ENCODE measurements at places on chromosomes 13 and 19.
A peak's percentile ranks its signal among the peaks of the same experiment; 100 is the strongest.

DNA sequence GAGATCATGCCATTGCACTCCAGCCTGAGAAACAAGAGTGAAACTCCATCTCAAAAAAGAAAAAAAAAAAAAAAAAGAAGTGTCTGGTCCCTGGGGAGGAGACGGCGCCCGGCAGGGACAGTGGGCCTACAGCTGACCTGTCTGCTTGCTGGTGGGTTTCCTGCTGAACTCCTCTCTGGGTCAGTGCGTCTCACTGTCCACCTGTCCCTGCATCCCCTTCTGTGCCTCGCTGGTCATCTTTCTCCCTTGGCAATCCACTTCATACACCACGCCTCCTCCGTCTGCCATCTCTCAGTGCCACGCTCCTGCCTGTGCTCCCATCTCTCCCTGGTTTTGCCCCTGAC, 63.4 kb downstream of the ACSBG2 start:
- DNase-seq, result no peak

- DNase-seq, result peak; percentile 92
These were observed at the start of gene FUT1 for GRCh38 chr19:48752496-48753365. Gene FUT1 (minus strand): TSS chr19:48752641. CDS start chr19:48751281, 1,360 bp downstream.

GRCh38 chr19:46036744-46037128, 4.1 kb downstream of the IGFL4 start:
- no peak for DNase-seq

GRCh38 chr13:110399801-110400200, 92.7 kb downstream of the COL4A2 start:
- DNase-seq, result no peak

- DNase-seq, result peak; percentile 88
These were observed 54.5 kb downstream of the RASA3 start for GRCh38 chr13:114077933-114078325.

DNA sequence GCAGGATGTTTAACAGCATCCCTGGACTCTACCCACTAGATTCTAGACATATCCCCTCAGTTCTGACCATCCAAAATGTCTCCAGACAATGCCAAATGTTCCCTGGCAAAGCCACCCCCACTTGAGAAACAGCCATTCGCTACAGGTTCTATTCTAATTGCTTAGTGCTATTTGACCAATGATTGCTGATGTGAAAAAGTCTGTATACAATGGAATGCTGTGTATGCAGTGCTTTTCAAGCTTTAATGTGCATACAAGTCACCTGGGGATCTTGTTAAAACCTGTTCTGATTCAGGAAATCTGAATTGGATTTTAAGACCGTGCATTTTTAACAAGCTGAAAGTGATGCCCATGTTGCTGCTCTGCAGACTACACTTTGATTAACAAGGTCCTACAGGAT, 331.8 kb upstream of the KLF12 start:
- DNase-seq, result no peak

GRCh38 chr19:39299404-39299803, 3.2 kb downstream of the IFNL1 start:
- DNase-seq, result no peak

DNA sequence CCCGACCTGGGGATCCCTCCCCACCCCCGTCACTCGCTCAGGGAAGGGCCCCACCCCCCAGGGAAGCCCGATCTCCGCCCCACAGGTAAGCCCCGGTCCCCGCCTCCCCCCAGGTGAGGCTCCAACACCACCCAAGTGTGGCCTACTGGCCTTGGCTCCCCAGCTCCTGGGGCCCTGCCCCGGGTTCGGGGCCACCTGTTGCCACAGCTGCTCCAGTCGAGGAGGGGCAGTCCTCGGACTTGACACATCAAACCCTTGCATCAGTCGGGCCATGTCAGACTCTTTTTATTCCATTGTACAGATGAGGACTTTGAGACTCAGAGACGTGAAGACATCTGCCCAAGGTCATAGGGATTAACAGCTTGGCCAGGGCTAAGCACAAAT, 512 bp downstream of the CC2D1A start:
- DNase-seq, result no peak

GRCh38 chr19:7328647-7329046, 20.1 kb upstream of the ARHGEF18 start:
- DNase-seq, result no peak

- no peak for DNase-seq
These were observed 147.3 kb downstream of the KCNRG start for GRCh38 chr13:50162567-50162966.

- no peak for DNase-seq
These were observed 65.7 kb downstream of the SPACA7 start for GRCh38 chr13:112441779-112442310.

GRCh38 chr13:41696163-41697003, 239.0 kb downstream of the RGCC start:
- DNase-seq, result peak; percentile 16

GRCh38 chr13:112078879-112079531, 12.1 kb downstream of the SOX1 start:
- DNase-seq, result no peak

- DNase-seq, result no peak
These were observed 1721.8 kb upstream of the SPRY2 start for GRCh38 chr13:82062772-82063171.

- no peak for DNase-seq
These were observed 27.7 kb downstream of the TUBA3C start for GRCh38 chr13:19153782-19154450.

- peak; percentile 50 for DNase-seq
These were observed at the start of gene ICAM4 for GRCh38 chr19:10286803-10287737. Gene ICAM4 (plus strand): TSS chr19:10286955. CDS start chr19:10287013, 58 bp downstream.

- no peak for DNase-seq
These were observed 776.3 kb downstream of the EFNB2 start for GRCh38 chr13:105758918-105759860.

GRCh38 chr19:5316138-5316537, 24.5 kb downstream of the PTPRS start:
- no peak for DNase-seq

DNA sequence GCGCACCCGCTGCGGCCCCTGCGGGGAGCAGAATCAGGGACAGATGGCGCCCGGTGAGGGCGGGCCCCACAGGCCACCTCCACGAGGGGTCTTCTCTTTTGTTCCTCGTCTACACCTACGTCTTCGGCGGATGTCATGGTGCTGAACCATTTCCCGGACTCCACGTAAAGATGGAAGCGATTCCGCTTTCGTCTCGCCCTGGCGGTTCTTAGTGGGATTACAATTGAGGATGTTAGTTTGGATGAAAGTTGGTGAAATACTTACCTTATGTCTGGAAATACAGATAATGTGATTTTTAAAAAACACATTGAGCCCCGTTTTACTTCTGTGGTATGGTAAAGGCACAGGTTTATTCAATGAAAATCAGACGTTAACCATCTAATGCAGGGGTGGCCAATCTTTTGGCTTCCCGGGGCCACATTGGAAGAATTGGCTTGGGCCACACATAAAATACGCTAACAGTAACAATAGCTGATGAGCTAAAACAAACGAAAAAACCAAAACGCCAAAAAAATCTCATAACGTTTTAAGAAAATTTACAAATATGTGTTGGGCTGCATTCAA, 1.4 kb upstream of the ZMYM5 start:
- peak; percentile 46 for DNase-seq

GRCh38 chr13:27960362-27961226, 8.5 kb downstream of the CDX2 start:
- DNase-seq, result peak; percentile 65

- DNase-seq, result no peak
These were observed 1.4 kb downstream of the CIC start for GRCh38 chr19:42270346-42271044.

GRCh38 chr19:5916181-5916708, 2.2 kb downstream of the CAPS start:
- no peak for DNase-seq

- no peak for DNase-seq
These were observed 24.1 kb downstream of the RDH8 start for GRCh38 chr19:10037367-10037766.

- DNase-seq, result no peak
These were observed 631.3 kb downstream of the DIAPH3 start for GRCh38 chr13:59532405-59532804.

DNA sequence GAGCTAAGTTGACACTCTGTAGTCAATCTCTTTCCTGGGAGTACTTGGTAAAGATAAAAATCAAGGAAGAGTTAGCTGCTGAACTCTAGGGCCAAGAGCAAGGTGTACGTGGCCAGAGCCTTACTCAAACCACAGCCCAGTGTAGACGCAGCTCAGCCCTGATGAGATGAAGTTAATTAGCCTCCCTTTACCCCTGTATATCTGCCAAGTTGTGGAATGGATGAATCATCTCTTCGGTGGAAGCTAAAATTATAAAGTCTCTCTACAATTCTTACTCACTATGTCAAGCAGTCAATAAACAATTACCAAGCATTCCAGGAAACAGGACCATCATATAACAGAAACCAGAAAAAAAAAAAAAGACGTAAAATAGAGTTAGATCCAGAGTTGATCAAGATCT, 146.9 kb upstream of the UFM1 start:
- no peak for DNase-seq

DNA sequence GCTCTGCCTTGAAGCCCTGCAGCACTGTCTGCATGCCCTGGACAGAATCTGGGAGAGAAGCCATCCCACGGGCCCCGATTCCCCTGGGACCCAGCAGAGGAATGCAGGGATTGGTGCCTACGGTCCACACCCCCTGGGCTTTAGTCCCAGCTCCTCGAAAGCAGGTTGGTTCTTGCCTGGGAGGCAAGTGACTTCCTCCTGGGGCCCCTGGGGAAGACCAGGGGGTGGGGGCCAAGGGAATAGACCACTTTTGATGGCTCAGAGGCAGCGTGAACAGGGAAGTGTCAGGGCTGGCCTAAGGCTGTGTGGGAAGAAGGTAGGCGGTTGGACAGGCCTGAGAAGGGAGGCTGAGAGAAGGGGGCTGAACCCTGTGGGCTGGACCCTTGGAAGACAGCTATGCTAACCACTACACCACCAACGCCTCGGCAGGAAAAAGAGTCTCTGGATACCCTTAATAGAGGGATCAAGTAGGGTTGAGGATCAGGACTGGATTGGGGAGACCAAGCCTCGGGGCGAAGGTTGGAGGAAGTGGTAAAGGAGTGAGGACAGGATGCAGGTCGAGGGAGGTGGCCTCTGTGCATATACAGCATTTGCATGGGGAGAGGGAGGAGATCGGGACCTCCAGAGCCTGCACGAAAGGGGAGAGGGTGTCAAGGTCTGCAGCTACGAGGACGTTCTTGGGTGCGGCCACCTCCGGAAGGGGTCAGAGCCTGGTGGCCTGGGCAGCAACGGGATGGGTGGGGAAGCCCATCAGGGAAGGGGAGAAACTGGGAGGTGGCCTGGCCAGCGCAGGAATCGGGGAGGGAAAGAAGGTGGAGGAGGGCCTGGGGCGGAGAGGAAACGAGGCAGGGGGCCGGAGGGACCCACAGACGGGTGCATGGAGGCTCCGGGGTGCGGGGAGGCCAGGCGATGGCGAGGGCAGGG, 709 bp downstream of the DPP9 start:
- peak; percentile 3 for DNase-seq

DNA sequence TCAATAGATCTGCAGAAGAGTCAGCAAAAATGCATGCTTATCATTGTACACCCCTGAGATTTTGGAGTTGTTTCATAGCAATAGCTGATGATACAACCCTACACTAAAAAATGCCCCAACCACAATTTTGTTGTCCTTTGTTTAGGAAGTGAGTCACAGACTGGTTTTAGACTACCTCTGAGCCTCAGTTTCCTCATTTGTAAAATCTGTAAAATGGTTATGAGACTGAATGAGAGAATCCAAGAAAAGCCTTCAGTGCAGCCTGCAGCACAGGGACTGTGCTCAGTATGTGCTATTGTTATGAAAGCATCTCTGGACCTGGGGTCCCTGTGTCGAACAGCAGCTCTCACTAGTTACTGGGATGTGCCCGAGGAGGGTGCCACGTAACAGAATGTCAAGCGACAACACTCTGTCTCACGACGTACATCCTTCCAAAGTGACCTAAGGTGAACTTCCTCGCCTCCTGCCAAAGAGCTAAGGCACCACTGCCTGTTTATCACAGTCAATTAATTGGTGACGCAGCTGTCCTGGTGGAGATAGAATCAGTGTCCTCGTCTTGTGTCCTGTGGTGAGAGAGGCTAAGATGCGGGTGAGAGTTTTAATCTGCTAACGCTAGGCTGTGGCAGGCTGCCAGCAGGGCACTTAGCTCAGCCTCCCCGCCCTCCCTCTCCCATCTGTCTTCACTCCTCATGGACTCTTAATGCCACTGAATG, 18.1 kb downstream of the DHRS12 start:
- no peak for DNase-seq

DNA sequence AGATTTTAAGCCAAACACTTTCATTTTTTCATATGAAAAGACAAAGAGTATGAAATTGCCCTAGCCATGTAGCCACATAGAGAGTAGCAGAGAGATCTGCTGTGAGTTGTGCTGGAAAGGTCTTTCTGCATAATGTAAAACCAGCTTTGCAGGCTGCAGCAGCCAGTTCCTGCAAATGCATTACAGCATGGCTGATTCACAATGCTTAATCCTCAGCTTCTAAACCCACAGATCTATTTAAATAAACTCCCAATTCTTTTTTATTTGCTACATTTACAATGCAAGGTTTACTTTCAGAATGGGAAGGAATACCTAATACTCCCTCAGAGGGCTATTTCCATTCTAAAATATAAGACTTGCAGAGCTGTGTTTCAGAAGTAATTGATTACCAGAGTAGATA, 185.6 kb upstream of the STARD13 start:
- no peak for DNase-seq

GRCh38 chr19:11201791-11202190, 4.4 kb upstream of the KANK2 start:
- DNase-seq, result no peak

DNA sequence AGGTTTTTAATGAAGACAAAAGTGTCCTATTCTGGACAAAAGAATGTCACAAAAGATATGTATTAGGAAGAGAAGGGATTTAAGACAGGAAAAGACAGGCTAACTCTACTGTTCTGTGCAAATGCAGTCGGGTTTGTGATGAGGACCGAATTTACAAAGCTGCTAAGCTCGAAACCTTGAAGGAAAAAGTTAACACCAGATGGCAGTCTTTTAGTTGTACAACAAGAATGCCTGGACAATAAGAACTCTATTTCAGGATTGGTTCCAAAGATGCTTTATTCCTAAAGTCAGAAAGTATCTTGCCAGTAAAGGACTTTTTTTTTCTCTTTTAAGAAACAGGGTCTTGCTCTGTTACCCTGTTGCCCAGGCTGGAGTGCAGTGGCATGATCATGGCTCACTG, 51.1 kb downstream of the HS6ST3 start:
- no peak for DNase-seq

- DNase-seq, result peak; percentile 23
These were observed 45.8 kb downstream of the MLLT1 start for GRCh38 chr19:6233827-6234511.

GRCh38 chr19:6061376-6062130, 48.7 kb downstream of the RFX2 start:
- DNase-seq, result no peak

DNA sequence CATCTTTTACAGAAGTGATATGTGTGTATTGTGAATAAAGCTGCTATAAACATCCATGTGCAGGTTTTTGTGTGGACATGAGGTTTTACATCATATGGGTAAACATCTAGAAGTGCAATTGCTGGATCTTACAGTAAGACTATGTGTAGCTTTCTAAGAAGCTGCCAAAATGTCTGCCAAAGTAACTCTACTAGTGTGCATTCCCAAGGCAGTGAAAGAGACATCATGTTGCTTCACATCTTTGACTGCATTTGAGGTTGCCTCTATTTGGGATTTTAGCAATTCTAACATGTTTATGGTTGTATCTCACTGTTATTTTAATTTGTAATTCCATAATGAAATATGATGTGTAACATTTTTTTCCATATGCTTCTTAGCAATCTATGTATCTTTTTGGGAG, 30.3 kb downstream of the SLITRK6 start:
- DNase-seq, result no peak

Data from iPS-NIHi11 (cell line).